ENCODE measurements at places on chromosomes 2 and 18. TPM values are rescaled to one million over a fixed set of nuclear protein-coding genes. Genes with fewer than 3 reads are reported as not detected.

DNA sequence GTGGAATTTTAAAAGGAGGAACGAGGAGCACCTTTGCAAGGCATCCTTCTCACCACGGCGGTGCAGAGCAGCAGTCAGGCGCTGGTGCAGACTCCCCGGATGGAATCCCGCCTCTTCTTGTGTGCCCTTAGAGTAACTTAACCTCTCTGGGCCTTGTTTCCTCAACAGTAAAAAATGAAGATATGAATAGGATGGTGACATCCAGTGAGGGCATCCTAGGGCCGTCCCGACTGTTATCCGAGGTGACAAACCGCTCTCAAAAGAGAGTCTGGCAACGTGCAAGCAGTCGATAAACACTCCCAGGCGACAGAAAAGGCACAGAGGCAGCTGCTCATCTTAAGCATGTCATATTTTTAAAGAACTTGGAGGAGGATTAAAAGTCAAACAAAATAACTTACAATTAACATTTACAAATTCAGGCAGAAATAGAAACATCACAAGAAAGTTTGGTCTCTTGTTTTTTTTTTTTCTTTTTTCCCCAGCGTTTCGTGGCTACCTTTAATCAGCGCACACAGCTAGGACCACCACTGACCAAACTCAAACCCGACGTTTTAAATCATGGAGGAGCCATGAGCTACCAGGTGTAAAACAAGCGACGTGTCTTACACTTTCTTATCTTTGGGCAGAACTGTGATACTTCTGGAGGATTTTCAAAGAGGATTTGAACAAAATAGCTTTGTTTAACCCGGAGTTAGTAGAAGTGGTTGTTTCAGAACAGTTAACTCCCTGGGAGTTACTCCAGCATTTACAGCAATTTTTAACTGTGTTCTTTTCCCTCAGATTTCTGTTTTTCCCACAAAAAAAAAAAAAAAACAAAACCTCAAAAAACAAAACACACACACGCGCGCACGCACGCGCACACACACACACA, 2.1 kb downstream of the MBP start:
- peak overlapping the region; percentile 92 for H3K27ac ChIP-seq
- H3K36me3 ChIP-seq, result no peaks in the 10 kb centered on the region
- H3K4me3 ChIP-seq, result peak overlapping the region; percentile 76
- peaks cover 2% of the 10 kb centered on the region for H3K27me3 ChIP-seq
- no peak for DNase-seq

- H3K27ac ChIP-seq, result no peak overlapping the region
- H3K27me3 ChIP-seq, result no peaks in the 10 kb centered on the region
- H3K4me1 ChIP-seq, result no peaks in the 10 kb centered on the region
- no peak overlapping the region for H3K4me3 ChIP-seq
- no peak for DNase-seq
- peaks cover 61% of the 10 kb centered on the region for H3K36me3 ChIP-seq
Measured at GRCh38 chr2:127590386-127591190, 55.1 kb downstream of the MYO7B start.

DNA sequence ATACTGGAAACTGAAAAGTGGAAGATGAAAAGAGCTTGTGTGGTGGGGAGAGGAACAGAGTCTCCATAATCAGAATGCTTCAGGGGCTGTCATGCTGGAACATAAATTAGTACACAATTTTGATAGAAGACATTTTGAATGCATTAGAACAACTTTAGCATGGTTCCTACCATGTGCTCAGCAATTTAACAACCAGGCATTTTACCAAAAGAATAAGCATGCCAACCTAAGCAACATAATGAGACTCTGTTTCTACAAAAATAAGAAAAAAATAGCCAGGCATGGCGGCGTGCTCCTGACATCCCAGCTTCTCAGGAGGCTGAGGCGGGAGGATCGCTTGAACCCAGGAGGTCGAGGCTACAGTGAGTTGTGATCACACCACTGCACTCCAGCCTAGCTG, 40.5 kb upstream of the TMEM18 start:
- no peak overlapping the region for H3K4me3 ChIP-seq
- H3K27ac ChIP-seq, result no peak overlapping the region
- H3K36me3 ChIP-seq, result no peaks in the 10 kb centered on the region
- no peak for DNase-seq
- no peaks in the 10 kb centered on the region for H3K4me1 ChIP-seq

DNA sequence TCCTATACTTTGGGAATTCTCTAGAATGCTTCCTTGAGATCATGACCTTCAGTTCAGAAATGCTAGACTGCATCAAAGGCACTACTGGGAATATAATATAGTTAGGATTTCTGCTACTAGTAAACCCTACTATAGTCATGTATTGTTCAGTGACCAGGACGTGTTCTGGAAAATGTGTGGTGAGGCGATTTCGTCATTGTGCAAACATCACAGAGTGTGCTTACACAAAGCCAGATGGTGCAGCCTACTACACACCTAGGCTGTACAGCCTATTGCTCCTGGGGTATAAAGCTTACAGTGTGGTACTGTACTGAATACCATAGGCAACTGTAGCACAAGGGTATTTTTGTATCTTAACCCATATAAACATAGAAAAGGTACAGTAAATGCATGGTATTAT, 13.0 kb downstream of the CXCR4 start:
- H3K4me3 ChIP-seq, result no peak overlapping the region
- no peaks in the 10 kb centered on the region for H3K36me3 ChIP-seq
- no peak overlapping the region for H3K27ac ChIP-seq
- DNase-seq, result peak; percentile 22

DNA sequence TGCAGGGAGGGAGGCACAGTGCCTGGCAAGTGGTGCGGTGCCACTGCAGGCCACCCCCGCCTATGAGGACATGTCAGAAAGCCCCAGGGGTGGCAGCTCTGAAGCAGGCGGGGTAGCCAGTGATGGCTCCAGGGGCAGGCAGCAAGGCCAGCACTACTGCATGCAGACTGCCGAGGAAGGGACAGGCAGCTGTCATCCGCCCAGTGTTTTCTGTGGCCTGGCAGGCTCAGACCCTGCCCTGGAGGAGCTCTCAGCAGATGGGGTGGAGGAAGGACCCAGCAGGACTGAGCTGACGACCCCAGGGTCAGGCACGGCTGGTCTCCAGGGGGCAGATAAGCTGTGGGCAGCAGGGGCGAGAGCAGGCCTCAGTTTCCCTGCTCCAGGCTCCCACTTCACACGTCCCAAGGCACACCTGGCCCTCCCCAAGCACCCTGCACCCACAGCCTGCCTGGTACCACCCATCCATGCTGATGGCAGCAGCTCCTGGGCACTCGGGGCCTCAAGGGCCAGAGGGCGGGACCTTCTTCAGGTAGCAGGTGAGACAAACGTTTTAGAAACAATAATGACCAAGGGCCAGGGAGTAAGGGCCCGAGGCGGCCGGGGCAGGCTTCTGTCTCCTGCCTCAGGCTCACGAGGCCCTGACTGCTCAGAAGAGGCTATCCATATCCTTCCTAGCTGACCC, 48.5 kb downstream of the HS6ST1 start:
- H3K27me3 ChIP-seq, result no peaks in the 10 kb centered on the region
- H3K4me1 ChIP-seq, result no peaks in the 10 kb centered on the region
- H3K27ac ChIP-seq, result no peak overlapping the region
- H3K4me3 ChIP-seq, result no peak overlapping the region
- peaks cover 15% of the 10 kb centered on the region for H3K36me3 ChIP-seq

- H3K36me3 ChIP-seq, result peaks cover 4% of the 10 kb centered on the region
- H3K27me3 ChIP-seq, result no peaks in the 10 kb centered on the region
- no peak overlapping the region for H3K27ac ChIP-seq
- DNase-seq, result no peak
Measured at GRCh38 chr2:207149249-207150213, 16.2 kb downstream of the KLF7 start.

GRCh38 chr2:182666674-182667314, 49.3 kb upstream of the DNAJC10 start:
- no peaks in the 10 kb centered on the region for H3K4me1 ChIP-seq
- H3K36me3 ChIP-seq, result no peaks in the 10 kb centered on the region
- no peak overlapping the region for H3K4me3 ChIP-seq
- H3K27ac ChIP-seq, result no peak overlapping the region
- no peak for DNase-seq

DNA sequence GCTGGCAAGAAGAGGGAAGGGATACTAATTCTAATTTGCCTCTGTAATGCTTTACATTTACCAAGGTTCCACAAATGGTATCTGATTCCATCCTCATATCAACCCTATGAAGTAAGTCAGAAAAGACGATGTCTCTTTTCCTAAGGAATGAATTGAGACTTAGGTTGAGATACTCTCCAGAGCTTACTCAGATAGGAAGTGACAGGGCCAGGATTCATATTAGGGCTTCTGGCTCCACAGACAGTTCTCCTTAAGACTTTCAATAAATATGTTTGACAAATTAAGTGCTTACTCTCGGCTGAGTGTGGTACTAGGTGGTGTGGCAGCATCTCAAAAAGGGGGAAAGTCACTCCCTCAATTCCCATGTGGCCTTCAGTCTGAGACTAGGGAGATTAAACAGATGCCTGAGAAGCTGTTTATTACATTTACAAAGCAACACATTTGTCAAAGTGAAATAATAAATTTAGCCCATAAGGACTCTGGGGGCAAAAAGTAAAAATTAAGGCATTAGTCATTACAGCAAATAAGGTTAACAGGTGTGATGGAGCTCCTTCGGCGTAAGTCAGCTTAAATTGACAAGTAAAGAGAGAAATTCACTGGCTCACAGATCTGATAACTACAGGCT, 14.2 kb downstream of the CDK15 start:
- H3K4me3 ChIP-seq, result no peak overlapping the region
- H3K36me3 ChIP-seq, result no peaks in the 10 kb centered on the region
- H3K4me1 ChIP-seq, result no peaks in the 10 kb centered on the region
- DNase-seq, result no peak
- no peaks in the 10 kb centered on the region for H3K27me3 ChIP-seq

GRCh38 chr2:241776336-241777169, at the start of gene GAL3ST2:
Gene GAL3ST2, plus strand, starts transcription at chr2:241776822. Its CDS starts 134 bp downstream, at chr2:241776956.
- H3K27ac ChIP-seq, result no peak within 1 kb of the TSS
- H3K4me1 ChIP-seq, result peaks cover 10% of the 10 kb centered on the region
- DNase-seq, result no peak
- peaks cover 4% of the 10 kb centered on the region for H3K27me3 ChIP-seq
- H3K36me3 ChIP-seq, result no peaks in the 10 kb centered on the region

GRCh38 chr2:196238836-196239380, 67.5 kb upstream of the STK17B start:
- no peak overlapping the region for H3K27ac ChIP-seq
- no peak overlapping the region for H3K4me3 ChIP-seq
- H3K27me3 ChIP-seq, result no peaks in the 10 kb centered on the region
- DNase-seq, result no peak
- no peaks in the 10 kb centered on the region for H3K4me1 ChIP-seq

GRCh38 chr2:43343573-43344304, 117.3 kb upstream of the ZFP36L2 start:
- no peaks in the 10 kb centered on the region for H3K27me3 ChIP-seq
- no peak for DNase-seq

GRCh38 chr2:13884291-13884976, 748.1 kb upstream of the LRATD1 start:
- no peak overlapping the region for H3K4me3 ChIP-seq
- H3K27ac ChIP-seq, result no peak overlapping the region
- H3K27me3 ChIP-seq, result no peaks in the 10 kb centered on the region
- no peak for DNase-seq
- no peaks in the 10 kb centered on the region for H3K4me1 ChIP-seq

- H3K27me3 ChIP-seq, result no peaks in the 10 kb centered on the region
- no peaks in the 10 kb centered on the region for H3K36me3 ChIP-seq
- H3K27ac ChIP-seq, result no peak overlapping the region
- no peaks in the 10 kb centered on the region for H3K4me1 ChIP-seq
Measured at GRCh38 chr18:75320506-75320905, 107.0 kb downstream of the SMIM21 start.

The PLCD4 gene
- 4.0 TPM for polyA plus RNA-seq

The DLGAP1 gene
- polyA plus RNA-seq, result 0.69 TPM

The HNRNPA3 gene
- polyA plus RNA-seq, result 304 TPM

The NEU2 gene
- not detected for polyA plus RNA-seq

All from large intestine (tissue), 12 donors.